Activated CD4-positive, alpha-beta T cell treated with anti-CD3 and anti-CD28 coated beads, Interleukin-2, amount 50 U/mL, for 1 hour (primary cell): ENCODE measurements at places on chromosomes 2 and 18.

- no peak for DNase-seq
Measured at GRCh38 chr18:21218862-21219261, 23.2 kb upstream of the GREB1L start.

GRCh38 chr2:181440919-181441318, 16.3 kb upstream of the ITGA4 start:
- no peak for DNase-seq

DNA sequence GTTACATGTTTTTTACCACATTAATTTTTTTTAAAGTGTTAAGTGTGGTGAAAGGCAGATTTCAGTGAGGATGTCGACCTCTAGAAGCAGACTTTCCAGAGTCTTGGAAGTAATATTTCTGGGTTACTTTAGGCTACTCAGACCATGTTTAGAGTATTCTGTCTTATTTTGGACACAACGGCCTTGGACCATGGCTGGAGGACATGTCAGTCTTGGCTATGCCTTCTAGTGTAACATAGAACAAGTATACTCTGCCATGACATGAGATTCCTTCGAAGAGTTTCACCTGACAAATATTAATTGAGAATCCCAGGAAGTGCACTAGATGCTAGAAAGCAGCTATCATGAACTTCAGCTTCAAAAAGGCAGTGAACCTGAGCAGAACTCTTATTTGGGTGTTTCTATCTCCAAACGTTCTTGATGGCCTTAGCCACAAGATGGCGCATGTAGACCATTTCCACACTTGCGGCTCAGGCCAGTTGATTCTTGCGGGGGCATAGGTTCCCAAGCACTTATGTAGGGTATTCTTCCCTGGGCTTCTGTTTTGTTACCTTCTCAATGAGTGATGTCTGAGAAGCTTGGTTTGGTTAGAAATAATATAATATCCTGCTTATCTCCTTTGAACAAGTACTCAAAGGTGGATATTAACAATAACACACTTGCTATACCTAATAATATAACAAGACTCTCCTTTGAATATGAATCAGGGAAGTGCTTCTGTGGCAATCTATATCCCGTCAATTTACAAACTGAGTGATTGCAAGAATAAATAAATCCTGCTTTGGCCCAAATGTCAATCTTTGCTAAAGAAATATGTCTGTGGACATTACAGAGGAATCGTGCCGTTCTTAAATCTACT, 62.0 kb downstream of the CACNB4 start:
- peak; percentile 39 for DNase-seq

DNA sequence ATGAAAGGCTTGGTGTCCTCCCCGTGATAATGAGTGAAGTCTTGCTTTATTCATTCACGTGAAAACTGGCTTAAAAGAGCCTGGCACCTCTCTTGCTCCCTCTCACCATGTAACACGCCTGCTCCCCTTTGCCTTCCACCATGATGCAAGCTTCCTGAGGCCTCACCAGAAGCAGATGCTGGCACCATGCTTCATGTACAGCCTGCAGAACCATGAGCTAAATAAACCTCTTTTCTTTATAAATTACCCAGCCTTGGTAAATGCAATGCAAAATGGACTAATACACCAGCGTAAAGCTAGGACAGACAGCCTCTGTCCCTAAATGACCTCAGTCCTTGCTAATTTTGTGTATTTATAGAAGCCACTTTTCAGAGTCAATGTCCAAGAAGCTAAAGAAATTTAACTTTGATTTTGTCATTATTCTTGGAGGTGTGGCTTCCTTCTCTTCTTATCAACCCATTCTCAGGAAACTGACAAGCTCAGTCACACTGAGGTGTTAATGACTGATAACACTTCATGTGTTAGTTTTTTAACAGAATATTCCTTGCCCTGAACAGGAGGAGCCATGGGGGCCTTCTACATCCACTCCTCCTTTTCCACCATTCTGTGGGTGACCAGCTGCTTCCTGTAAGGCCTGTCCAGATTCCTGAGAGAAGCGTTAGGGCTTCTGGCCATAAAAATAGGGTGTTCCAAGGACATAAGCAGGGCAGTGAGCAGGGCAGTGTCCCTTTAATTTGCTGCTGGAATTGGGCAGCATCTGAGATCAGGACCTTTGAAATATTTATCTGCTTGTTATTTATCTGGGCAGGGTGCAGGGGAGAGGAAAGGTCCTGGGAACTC, 38.0 kb upstream of the EPAS1 start:
- DNase-seq = no peak

DNA sequence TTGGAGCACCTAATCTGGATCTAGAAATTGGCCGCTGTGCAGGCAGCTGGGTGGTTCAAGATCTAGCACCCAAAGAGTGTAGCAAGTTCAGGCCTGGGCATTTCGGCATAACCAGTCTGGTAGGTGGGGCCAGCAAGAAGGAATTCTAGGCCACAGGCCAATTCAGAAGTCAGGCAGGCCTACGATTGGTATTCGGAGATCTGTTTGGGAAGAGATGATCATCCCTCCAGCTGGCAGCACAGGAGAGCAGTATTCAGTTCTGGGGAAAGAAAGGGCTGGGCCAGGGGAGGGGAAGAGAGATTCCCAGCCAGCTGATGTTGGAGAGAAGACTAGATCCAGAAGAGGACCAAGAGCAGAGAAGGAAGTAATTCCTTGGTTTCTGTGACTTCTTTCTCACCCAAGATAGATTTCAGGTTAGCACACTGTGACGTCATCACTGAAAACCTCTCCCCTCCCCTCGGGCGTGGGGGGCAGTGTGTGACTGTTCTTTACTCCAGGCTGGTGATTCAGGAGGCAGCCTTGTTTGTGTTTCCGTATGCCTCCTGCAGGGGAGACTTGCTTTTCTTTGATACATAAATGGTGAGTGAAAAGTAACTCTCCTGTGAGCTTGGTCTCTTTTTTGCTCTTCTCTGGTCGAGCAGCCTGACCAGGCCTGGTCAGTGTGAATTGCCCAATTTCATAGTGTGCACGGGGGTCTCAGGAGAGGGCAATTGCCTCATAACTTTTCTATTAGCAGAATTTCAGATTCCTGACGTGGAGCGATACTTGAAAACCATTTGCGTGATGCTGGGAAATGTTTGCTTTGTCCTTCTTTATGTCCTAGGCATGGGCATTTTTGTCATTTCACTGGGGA, 61.1 kb downstream of the MEIS1 start:
- DNase-seq = no peak

DNA sequence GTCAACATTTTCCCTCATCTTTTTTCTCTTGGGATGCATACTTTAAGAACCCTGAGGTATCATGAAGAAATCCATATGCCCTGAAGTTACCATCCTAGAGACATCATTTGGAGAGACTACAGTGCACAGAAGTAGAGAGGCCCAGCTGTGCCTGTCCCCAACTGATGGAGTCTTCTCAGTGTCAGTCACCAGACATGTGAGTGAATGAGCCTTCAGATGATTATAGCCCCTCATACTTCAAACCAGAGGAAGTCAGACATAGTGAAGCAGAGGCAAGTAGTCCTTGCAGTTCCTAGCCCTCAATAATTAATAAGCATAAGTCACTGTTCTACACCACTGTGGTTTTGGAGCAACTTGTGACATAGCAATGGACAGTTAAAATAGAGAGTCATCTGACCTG, 194.4 kb upstream of the ITGA4 start:
- DNase-seq = no peak

DNA sequence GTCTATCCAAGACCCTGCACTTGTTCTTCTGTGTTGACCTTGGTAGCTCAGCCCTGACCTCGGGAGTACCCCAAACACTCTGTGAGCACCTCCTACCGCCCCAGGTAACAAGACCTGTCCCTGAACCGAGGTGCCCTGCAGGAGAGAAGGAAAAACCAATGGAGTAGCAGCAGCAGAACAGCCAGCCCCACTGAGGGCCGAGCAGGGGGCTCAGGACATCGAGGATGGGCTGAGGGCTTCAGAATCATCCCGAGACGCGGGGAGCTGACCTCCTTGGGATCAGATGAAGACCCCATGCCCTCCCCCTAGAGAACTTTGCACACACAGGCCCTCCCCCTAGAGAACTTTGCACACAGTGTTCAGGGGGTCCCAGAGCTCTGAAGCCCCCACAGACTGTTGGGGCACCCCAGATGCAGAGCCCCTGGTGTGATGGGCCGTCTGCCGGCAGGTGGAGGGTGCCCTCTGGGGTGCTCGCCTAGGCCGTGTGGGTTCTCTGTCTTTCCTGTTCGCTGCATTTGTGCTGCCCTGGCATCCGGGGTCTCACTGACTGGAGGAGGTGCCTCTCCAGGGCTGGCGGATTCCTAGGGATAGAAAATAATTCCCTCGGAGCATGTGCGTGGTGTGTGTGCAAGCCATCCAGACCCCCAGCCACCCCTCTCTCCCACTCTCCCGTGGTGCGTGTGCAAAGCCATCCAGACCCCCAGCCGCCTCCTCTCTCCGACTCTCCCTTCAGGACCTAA, 189.1 kb downstream of the TWIST2 start:
- DNase-seq = no peak

- no peak for DNase-seq
Measured at GRCh38 chr18:26919201-26919600, 53.7 kb upstream of the AQP4 start.

DNA sequence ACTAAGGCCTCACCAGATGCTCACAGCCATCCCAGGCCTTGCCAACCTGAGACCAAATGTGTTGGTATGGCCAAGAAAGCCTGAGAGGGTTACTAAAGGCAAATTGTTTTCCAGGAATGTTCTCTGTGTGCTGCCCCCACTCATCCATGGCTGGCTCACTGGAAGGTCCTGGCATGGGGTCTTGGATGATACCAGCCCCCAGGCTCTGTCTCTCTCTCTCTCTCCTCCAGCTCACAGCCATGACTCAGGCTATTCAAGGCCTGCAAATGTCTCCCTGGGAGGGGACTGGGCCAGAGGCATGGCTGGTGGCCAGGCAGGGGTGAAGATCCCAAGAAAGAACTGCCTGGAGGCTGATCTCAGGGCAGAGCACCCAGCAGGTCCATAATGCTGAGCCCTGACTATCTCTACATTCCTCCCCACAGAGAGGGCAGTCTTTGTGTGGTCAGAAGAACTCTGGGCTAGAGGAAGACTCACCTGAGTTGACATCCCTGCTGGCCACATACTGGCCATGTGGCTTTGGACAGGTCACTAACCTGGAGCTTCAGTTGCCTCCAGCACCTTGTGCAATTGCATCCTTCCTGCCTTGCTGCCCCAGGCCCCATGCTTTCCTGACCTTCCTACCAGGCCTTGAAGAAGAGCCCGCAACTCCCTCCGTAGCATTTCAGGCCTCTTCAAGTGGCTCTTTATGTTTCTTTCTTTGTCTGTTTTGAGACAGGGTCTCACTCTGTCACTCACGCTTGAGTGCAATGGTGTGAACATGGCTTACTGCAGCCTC, 150.4 kb downstream of the ZFP36L2 start:
- no peak for DNase-seq

- DNase-seq = no peak
Measured at GRCh38 chr2:134639265-134639664, 79.5 kb downstream of the TMEM163 start.

DNA sequence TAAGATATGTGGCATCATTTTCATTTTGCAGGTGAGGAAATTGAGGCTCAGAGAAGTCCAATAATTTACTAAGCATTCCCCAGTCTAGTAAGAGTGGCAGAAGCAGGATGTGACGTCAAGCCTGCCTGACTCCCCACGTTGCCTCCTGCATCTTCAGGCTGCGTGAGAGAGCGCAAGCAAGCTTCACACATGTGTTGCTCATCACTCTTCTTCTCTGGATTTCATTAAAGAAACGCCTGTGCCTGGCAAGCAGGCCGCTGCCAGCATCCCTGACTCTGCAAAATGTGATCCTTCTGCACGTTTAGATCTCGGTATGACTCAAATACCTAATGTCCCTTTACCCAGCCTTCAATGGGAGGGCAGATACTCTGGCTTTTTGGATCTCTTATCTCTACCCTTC, 96.8 kb downstream of the PRKCE start:
- DNase-seq = no peak

- no peak for DNase-seq
Measured at GRCh38 chr2:226378753-226379705, 420.6 kb downstream of the IRS1 start.

GRCh38 chr2:188295067-188295685, 3.5 kb downstream of the GULP1 start:
- DNase-seq = no peak

DNA sequence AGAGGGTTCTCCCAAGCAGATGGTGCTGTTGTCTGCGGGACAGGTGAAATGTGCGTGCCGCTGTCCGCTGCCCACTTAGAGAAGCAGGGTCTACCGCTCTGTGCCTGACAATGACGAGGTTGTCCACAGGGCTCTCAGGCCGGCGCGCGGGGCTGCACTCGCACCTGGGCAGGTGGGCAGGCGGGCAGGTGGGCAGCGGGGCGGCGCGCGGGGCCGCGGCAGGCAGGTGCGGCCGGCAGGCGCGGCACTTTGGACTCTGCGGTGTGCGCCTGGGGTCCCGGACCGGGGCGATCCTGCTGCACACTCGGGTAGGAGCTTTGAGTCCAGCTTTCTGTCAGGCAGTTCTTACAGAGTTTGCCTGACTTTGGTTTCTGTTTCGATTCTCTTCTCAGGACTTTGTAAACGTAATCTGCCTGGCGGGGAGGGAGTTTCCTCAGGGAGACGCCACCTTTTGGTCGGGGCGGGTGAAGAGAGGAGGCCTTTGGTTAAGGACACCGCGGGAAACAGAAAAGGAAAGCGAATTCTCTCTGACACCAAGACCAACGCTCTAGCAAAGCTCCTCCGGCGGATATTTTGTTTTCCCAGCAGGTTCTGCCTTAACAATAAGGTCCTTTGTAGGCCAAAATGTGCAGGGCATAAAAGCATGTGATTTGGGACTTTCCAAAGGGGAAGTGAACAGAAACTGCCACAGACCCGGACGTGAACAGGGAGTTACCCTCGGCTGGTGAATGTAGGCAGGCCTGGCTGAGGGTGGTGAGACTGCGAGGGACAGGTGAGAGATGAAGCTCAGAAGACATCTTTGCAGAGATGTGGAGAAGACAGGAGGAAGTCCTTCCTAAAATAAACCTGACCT, at the start of gene IFIH1:
IFIH1 (minus strand) TSS at position 357 of the 853 bp plus-strand sequence. CDS start 377 bp downstream, outside the sequence.
- peak; percentile 66 for DNase-seq

- DNase-seq = no peak
Measured at GRCh38 chr2:151071382-151071781, 190.3 kb downstream of the RBM43 start.

- DNase-seq = no peak
Measured at GRCh38 chr18:28382215-28382879, 205.4 kb upstream of the CDH2 start.

GRCh38 chr18:37156330-37156942, 327.5 kb downstream of the KIAA1328 start:
- DNase-seq = no peak

- no peak for DNase-seq
Measured at GRCh38 chr2:128360711-128361110, 42.0 kb upstream of the HS6ST1 start.

DNA sequence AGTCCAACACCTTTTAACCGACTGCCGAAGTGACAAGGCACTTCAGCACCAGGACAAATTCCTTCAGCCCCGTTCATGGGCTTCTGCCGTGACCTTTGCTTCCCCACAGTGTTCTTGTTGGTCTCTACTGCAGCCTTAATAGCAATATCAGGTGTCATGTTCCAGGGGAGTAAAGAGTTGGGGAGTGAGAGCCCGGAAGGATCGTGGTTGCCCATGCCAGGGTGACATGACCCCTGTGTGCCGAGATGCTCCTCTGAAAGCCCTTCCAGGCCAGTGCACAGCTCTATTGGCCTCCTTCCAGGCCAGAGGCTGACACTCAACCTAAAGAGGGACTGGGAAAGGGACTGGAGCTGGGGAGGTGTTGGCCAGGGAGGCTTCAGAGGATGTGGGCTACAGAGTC, 279.2 kb downstream of the CYRIA start:
- no peak for DNase-seq
